WTC11 (cell line): ENCODE measurements at places on chromosomes 3 and 15. TPM values are rescaled to one million over a fixed set of nuclear protein-coding genes. Genes with fewer than 3 reads are reported as not detected.

GRCh38 chr15:59830098-59830497 lies 141.0 kb upstream of the BNIP2 start:
- no peaks in the 10 kb centered on the region for H3K27me3 ChIP-seq
- no peak overlapping the region for H3K27ac ChIP-seq
- no peak for DNase-seq
- H3K36me3 ChIP-seq = no peaks in the 10 kb centered on the region
- no peak overlapping the region for H3K4me3 ChIP-seq
- H3K4me1 ChIP-seq = peaks cover 20% of the 10 kb centered on the region

The FBXW12 gene
- total RNA-seq = 1.9 to 2.5 TPM (median 2.0 TPM) in 3 replicates

GRCh38 chr3:192516820-192517219 lies 210.5 kb downstream of the FGF12 start:
- peaks cover 20% of the 10 kb centered on the region for H3K27me3 ChIP-seq
- H3K27ac ChIP-seq = no peak overlapping the region
- peak overlapping the region; percentile 90; the same call in 1 of the 2 replicates for H3K4me3 ChIP-seq
- H3K4me1 ChIP-seq = peaks cover 12% of the 10 kb centered on the region
- no peaks in the 10 kb centered on the region for H3K36me3 ChIP-seq

GRCh38 chr3:42653560-42654330 lies at the start of gene ZBTB47:
Gene ZBTB47, plus strand, starts transcription at chr3:42653697. Its CDS starts 4,659 bp downstream, at chr3:42658356.
- H3K27me3 ChIP-seq = no peaks in the 10 kb centered on the region
- peak within 1 kb of the TSS; percentile 87 for H3K4me3 ChIP-seq
- peak within 1 kb of the TSS; percentile 82; the same call in 1 of the 2 replicates for H3K27ac ChIP-seq
- peaks cover 43% of the 10 kb centered on the region for H3K4me1 ChIP-seq

GRCh38 chr3:182058488-182058887 lies 346.8 kb downstream of the SOX2 start:
- no peak for DNase-seq
- no peaks in the 10 kb centered on the region for H3K27me3 ChIP-seq
- no peaks in the 10 kb centered on the region for H3K36me3 ChIP-seq
- H3K27ac ChIP-seq = no peak overlapping the region
- no peak overlapping the region for H3K4me3 ChIP-seq
- peaks cover 3% of the 10 kb centered on the region; the same call in 1 of the 2 replicates for H3K4me1 ChIP-seq
